ENCODE measurements at places on chromosomes 3 and 15.

DNA sequence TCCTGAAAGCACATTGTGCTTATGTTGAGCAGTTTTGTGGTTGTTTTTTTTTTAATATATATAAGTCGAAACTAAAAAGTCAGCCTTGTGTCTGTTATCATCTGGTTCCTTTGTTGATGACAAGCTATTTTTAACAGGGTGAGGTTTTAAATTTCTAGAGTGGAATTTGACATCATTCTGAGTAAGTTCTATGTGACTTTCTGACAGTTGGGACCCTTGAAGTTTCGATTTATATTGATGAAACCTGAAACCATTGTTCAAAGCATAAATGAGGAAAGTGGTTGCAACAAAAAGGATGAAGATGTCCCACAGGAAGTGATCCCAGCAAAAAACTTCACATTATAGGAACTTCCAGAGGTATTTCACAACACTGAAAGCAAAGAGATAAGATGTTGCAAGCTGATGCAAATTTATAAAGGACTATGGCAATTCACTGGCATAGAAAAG is 94.0 kb downstream of the CYP19A1 start:
- DNase-seq: no peak

GRCh38 chr3:116963802-116964201 is 254.2 kb downstream of the TUSC7 start:
- DNase-seq: no peak

DNA sequence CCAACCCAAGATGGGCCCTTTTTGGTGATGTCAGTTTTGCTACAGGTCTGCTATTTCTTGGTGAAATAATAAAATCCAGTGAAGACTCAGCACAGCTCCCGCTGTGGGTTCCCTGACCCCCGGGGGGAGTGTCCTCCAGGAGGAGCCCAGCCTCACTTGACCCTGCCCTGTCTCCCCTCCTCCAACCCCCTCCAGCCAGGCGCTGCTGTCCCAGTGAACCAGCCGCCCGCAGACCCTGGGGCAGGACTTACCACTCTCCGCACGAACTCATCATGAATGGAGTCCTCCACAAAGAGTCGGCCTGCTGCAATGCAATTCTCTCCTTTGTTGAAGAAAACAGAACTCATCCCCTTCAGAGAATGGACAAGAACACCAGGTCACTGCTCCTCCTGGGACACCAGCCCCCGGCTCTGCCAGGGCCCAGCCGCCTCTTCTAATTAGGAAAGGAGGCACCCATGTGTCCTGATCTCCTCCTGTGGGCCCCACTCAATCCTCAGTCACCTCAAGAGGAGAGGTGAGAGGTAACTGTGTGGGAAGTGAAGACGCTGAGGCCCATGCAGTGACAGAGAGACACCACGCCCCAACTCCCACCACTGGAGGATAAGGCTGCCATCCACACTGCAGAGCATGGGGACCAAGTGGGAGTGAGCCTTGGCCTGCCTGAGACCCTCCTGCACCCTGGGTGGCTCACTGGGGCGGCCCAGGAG is 28.8 kb upstream of the SLC41A3 start:
- DNase-seq: no peak

DNA sequence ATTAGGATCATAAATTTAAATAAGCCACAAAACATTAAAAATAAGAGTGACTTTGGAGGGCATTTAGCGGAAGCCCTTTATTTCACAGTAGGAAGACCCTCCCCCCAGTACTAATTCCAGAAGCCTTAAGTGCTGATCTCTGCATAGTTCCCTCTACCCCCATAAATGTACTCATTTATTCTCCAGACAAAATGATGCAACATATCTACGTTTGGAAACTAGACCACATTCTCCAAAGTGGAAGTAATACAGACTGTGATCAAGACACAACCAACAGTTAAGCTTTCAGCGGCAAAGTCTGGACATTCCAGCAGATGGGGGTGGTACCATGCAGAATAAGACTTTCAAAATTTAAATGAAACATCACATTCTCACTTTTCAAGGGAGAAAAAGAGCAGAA is 44.8 kb upstream of the RPS17 start:
- no peak for DNase-seq

GRCh38 chr15:69328739-69329138 is 30.0 kb downstream of the PAQR5 start:
- no peak for DNase-seq

DNA sequence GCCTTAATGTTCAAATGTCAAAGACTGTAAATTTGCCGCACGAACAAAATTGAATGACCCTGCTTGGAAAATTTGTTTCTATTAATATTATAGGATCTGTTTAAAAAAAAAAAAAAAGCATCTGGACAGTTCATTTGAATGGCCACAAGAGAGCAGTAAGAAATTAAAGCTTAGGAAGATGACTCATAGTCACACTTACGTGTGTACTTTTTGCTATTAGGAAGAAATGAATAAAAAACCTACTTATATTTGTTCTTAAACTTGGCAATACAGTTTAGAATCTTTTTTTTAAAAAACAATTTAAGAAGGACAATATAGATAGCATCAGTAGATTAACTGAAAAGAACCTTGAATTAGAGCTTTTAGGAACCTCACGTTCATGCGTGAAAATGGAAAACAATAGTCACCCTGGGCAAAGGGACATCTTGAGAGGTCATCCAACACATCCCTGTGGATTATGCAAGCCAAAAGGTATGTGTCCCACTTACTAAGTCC is 621.8 kb downstream of the MECOM start:
- peak; percentile 35 for DNase-seq

GRCh38 chr3:37694284-37694675 is 167.4 kb upstream of the CTDSPL start:
- no peak for DNase-seq

DNA sequence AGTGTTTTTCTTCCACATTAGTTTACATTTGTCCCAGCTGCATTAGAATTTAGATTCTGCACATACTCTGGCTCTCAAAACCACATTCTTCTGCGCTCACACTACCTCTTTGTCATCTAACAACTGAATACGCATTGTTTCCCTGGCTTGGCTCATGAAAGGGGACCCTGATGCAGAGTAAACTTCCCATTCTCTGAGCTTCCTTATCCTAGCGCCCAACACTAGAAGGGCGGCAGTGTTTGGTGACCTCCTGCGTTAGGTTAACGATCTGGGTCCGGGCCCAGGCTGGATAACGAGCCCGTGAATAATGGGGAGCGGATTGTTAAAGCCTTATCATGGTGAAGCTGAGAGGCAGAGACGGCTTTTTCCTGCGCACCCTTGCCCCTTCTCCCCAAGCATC is 63.9 kb downstream of the ETV5 start:
- no peak for DNase-seq

GRCh38 chr15:44489464-44489863 is 47.5 kb upstream of the EIF3J start:
- peak; percentile 56 for DNase-seq

DNA sequence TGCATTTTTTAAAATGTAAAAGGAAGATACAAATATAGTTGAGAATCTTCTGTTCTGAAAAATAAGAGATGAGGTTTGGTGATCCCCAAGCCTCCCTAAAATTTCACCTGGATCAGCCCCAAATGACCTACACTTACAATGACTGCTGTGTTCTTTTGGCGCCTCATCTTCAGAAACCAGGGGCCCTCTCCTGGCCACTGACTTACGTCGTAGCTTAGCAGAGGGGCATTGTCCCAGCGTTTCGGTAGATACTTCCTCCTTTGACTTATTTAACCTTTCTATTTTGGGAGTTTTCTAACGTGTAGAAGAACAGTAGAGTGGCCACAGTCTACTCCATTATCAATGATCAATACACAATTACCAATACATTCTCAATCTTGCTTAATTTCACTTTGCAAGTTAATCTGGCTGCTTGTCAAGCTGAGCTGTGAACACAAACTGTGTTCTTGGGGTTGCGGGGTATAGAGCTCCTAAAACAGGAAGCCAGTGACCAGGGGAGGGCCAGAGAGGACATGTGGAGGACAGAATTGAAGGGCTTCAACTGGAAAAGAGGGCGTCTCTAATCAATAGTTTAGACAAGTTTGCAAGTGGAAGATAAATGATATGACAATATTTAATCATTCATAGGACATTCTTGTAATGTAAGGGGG is 419.5 kb downstream of the LPP start:
- no peak for DNase-seq

DNA sequence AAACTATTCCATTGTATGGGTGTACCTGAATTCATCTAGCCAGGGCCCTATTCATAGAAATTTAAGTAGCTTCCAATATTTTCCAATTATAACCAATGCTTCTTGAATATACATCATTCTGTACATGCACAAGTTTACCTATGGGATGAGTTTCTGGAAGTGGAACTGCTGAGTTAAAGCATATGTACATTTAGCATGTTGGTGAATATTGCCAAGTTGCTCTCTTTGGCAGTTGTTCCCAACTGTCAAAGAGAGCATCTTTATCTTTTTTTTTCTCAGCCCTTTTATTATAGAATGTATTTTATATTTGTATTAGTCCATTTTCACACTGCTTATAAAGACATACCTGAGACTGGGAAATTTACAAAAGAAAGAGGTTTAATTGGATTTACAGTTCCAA is 8.3 kb upstream of the CCK start:
- no peak for DNase-seq

DNA sequence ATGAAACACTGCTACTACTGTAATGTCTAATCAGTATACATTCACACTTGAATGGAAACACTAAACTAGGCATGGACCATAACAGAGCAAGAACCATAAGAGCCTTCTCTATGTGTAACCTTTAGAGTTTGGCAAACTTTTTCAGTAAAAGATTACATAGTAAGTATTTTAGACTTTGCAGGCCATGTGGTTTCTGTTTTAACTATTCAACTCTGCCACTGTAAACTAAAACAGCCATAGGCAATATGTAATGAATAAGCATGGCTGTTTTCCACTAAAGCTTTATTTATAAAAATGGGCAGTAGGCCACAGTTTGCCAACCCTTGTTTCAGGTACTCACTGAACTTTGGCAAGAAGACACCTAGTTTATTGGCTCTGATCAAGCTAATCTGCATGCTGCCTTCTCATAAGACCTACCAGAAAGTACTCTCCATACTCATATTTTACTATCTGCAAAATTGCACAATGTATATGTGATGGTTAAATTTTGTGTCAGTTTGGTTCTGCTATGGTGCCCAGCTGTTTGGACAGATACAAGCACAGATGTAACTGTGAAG is 46.0 kb downstream of the UACA start:
- DNase-seq: no peak

- no peak for DNase-seq
These were observed 22.3 kb upstream of the GP9 start for GRCh38 chr3:129038121-129038855.

DNA sequence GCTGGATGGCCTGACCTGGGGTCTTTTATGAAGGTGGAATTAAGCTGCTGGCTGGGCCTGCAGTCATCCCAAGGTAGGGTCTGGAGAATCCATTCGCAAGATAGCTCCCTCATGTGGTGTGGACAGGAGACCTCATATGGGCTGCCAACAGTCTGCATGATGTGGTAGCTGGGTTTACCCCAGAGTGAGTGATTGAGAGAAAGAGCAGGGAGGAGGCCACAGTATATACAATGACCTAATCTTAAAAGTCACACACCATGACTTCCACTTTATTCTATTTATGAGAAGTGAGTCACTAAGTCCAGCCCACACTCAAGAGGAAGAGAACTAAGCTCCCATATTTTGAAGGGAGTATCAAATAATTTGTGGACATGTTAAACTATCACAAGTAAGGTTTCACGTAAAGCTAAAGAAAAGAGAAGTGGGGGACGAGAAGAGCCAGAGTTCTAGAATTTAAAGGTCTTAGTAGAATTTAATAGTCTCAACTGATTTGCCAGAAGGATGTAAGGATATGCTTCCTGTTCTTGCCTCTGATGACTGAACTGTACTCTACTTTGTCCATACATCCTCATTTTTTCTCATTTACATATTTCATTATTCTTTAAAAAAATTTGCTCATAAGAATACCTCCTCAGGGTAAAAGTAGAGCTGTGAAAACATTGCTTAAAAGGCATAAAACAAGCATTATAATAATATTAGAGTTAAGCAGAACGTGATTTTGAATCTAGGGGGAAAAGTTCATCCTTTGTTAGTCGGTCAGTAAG is 184.4 kb downstream of the PEX5L start:
- no peak for DNase-seq

GRCh38 chr3:64556046-64556445 is 131.8 kb downstream of the ADAMTS9 start:
- DNase-seq: no peak

GRCh38 chr3:36065321-36065720 is 315.0 kb upstream of the STAC start:
- no peak for DNase-seq

- no peak for DNase-seq
These were observed 9.5 kb downstream of the EDEM1 start for GRCh38 chr3:5197022-5197421.

DNA sequence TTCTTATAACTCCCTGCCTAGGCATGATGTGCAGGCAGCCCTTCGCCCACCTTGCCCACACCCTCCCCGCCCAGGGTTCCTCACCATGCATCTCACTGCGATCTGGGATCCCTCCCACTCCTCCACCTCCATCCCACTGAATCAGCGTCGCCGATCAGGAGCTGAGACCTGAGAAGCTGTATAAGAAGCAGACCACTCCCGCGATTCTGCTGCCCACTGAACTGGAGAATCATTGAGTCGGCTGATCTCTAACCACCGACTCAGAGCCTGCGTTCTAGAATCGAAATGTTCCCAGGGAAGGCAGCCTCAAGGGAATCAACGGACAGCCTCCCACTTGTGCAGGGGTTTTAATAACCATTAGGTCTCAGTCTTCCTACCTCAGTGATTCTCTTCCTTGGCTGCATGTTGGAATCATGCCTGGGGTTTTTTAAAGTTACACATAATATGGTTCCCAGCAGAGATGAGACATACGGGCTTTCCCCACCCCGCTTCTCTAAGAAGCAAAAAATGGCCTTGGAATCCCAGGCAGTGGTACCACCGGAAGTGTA is 60.2 kb downstream of the TMEM44 start:
- DNase-seq: no peak

- no peak for DNase-seq
These were observed 46.3 kb downstream of the COLQ start for GRCh38 chr3:15475161-15475560.

DNA sequence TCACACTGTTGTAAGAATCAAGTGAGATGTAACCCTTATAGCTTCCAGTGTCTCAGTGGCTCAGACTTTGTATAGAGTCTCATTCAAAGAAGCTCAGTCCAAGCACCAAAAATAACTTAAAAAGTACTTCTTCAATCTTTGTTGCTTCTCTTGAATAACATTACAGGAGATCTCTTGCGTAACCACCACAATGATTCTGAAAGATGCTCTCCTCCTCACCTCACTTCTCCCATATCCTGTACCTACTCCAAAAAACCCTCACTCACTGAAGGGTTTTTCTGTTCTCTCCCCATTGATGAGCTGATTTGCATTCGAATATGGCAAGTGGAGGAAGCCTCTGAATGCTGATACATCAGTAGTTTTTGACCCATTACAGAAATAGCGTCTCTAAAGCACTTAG is 39.4 kb upstream of the MRPS22 start:
- DNase-seq: no peak

All from HFF-Myc (cell line).